ENCODE measurements at places on chromosomes 7 and 10. TPM values are rescaled to one million over a fixed set of nuclear protein-coding genes. Genes with fewer than 3 reads are reported as not detected.

Gene PDE6C
- not detected for total RNA-seq

Gene ZNF37A
- 16.8 TPM for total RNA-seq

Gene UTF1
- total RNA-seq: not detected

DNA sequence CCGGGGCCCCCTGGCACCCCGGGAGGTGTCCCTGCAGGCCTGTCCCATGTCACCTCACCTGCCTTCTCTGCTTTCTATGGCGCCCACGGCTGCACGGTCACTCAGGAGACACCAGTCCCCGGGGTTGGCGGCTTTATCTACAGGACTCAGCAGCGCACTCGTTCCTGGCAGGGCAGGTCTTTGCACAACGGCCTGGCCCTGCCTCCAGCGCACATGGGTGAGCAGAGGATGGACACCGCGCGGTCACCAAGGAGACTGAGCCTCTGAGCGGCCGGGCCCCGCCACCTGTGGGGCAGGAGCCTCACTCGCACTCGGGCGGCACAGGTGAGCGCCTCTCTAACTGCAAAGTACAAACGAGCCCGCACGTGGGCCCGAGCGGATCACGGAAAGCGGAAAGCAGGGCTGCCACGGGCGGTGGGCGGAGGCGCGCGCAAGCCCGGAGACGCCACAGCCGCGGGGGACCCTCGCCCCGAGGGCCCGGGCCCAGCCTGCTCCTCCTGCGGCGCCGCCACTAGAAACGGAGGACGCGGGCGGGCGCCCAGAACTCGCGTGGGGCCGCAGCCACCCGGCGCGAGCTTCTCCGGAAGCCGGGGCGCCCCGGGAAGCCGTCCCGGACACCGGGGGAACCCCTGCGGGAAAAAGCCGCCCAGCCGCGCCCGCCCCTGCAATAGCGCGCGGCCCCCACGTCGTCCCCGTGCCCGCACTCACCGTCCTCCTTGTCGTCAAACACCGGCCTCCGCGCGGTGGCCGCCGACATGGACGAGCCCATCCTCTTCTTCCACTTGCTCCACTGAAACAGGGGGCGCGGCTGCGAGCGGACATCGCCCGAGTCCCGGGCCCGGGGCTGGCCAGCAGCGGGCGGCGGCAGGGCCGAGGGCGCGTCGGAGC is 642 bp downstream of the STK32C start:
- peak overlapping the region; percentile 94 for H3K4me3 ChIP-seq
- H3K27ac ChIP-seq: peak overlapping the region; percentile 43
- DNase-seq: no peak
- peaks cover 17% of the 10 kb centered on the region for H3K4me1 ChIP-seq
- H3K27me3 ChIP-seq: peaks cover 51% of the 10 kb centered on the region
- H3K36me3 ChIP-seq: peaks cover 7% of the 10 kb centered on the region

GRCh38 chr10:60069311-60069710 is 163.0 kb upstream of the CCDC6 start:
- no peaks in the 10 kb centered on the region for H3K27me3 ChIP-seq
- no peaks in the 10 kb centered on the region for H3K4me1 ChIP-seq
- DNase-seq: no peak
- H3K27ac ChIP-seq: no peak overlapping the region
- peaks cover 46% of the 10 kb centered on the region for H3K36me3 ChIP-seq

- H3K27ac ChIP-seq: no peak overlapping the region
- no peak overlapping the region for H3K4me3 ChIP-seq
These were observed 88.2 kb upstream of the FAM133B start for GRCh38 chr7:92678291-92678920.

Data from neural crest cell (in vitro differentiated cells).